ENCODE measurements at places on chromosomes 7 and 10. TPM values are rescaled to one million over a fixed set of nuclear protein-coding genes. Genes with fewer than 3 reads are reported as not detected.

Gene NAT16
- not detected for total RNA-seq

Gene BMS1
- total RNA-seq, result 29.6 TPM

Gene PHYH
- 26.0 TPM for total RNA-seq

Gene LIPJ
- total RNA-seq, result 0.09 TPM

Gene MMP21
- 0.09 TPM for total RNA-seq

Gene MOGAT3
- total RNA-seq, result not detected

Gene CNNM1
- 0.09 TPM for total RNA-seq

Gene HOXA11
- not detected for total RNA-seq

Gene SPDYE16
- 0.09 TPM for total RNA-seq

Gene FGFBP3
- total RNA-seq, result 1.2 TPM

Gene EBF3
- total RNA-seq, result 14.7 TPM

Gene GPR37
- total RNA-seq, result 7.0 TPM

Gene DBF4
- 38.8 TPM for total RNA-seq

Gene AVPI1
- total RNA-seq, result 20.2 TPM

Gene WNT2
- 9.9 TPM for total RNA-seq

Gene HOXA7
- not detected for total RNA-seq

Gene ITGA8
- total RNA-seq, result 2.6 TPM

Gene GPR85
- total RNA-seq, result 2.4 TPM

Gene CTTNBP2
- total RNA-seq, result 3.9 TPM

Gene FAM200A
- 5.9 TPM for total RNA-seq

Gene CDC14C
- not detected for total RNA-seq

Gene SORBS1
- 0.74 TPM for total RNA-seq

Gene ARHGEF5
- 3.2 TPM for total RNA-seq

Gene C10orf53
- total RNA-seq, result not detected

Gene CALCR
- not detected for total RNA-seq

Gene CCDC3
- 3.9 TPM for total RNA-seq

Gene CNNM2
- total RNA-seq, result 5.7 TPM

Gene TCAF2
- total RNA-seq, result 1.6 TPM

Gene THAP5
- total RNA-seq, result 20.5 TPM

Gene SMKR1
- total RNA-seq, result 0.65 TPM

Gene GHRHR
- total RNA-seq, result not detected

Gene IRF5
- not detected for total RNA-seq

Gene TRIM50
- total RNA-seq, result not detected

Gene FAM25A
- total RNA-seq, result not detected

Gene PRTFDC1
- total RNA-seq, result 39.6 TPM

Gene PHYHIPL
- total RNA-seq, result not detected

Gene GIMAP6
- 0.18 TPM for total RNA-seq

Gene LRRTM3
- total RNA-seq, result under 0.01 TPM

Gene CALHM3
- total RNA-seq, result not detected

Gene PSD
- 1.3 TPM for total RNA-seq

Gene IFIT2
- total RNA-seq, result 30.7 TPM
